ENCODE measurements at places on chromosomes 2 and 18.

DNA sequence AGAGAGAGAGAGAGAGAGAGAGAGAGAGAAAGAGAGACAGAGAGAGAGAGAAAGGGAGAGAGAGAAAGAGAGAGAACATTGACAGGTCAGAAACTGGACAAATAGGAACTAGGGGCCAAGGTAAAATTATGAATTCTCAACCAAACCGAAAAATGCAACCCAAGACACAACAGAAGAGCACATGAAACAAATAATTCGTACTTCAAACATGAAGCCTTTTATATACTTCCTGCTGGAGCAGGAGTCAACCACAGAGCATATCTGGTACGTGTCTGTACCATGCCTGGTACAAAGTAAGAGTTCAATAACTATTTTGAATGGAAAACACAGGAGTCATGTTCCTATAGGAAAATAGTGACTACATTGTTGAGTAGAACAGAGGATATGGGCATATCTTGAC lies 6.5 kb upstream of the VPS54 start:
- DNase-seq: no peak

DNA sequence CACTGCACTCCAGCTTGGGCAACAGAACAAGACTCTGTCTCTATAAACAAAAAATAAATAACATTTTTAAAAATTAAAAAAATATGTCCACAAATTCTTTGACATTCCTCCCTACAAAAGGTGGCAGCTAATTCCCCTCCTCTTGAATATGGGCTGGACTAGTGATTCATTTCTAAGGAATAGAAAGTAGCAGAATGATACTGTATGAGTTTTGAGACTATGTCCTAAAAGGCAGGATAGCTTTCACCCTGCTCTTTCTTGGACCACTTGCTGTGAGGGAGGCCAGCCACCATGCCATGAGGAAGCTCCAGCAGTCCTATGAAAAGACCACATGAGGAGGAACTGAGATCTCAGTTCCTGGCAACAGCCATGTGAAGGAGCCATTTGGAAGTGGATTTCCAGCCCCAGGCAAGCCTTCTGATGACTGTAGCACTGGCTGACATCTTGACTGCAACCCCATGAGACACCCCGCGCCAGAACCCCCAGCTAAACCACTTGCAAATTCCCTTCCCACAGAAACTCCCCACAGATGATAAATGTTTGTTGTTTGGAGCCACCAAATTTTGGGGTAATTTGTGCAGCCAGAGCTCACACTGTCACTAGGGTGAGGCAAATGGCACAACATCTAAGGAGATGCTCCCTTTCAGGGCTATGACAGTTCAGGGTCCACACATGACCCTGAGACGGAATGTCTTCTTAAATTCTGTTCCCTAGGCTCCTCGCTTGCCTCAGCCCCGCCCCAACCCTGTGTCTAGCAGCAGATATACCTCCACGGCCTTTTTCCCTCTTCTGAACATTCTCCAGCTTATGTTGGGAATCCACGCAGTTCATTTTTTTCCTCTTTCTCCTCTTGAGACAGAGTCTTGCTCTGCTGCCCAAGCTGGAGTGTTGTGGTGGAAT lies 17.1 kb upstream of the ATOH8 start:
- DNase-seq: no peak

GRCh38 chr2:7191932-7192331 lies 274.7 kb downstream of the RNF144A start:
- DNase-seq: no peak

GRCh38 chr2:76829374-76830234 lies 692.6 kb downstream of the LRRTM4 start:
- no peak for DNase-seq

DNA sequence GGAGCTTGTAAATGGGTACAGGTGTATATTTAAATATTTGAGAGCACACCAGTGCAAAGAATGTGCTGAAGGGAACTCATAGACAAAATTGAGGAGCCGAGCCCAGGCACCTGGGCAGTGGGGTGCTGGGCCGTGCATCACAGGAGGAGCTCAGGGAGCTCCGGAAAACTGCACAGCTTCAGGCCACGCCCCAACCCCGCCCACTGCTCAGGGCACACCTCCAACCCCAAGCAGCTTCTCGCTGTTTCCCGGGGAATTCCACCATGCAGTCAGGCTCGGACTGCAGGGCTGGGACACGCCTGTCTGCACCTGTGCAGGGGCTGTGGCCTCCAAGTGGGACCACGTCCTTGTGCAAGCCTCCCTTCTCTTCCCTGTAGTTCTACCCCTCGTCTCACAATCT lies 243.0 kb downstream of the HDAC4 start:
- DNase-seq: no peak

- no peak for DNase-seq
Observed at GRCh38 chr2:46117379-46117778, 179.8 kb upstream of the EPAS1 start.

DNA sequence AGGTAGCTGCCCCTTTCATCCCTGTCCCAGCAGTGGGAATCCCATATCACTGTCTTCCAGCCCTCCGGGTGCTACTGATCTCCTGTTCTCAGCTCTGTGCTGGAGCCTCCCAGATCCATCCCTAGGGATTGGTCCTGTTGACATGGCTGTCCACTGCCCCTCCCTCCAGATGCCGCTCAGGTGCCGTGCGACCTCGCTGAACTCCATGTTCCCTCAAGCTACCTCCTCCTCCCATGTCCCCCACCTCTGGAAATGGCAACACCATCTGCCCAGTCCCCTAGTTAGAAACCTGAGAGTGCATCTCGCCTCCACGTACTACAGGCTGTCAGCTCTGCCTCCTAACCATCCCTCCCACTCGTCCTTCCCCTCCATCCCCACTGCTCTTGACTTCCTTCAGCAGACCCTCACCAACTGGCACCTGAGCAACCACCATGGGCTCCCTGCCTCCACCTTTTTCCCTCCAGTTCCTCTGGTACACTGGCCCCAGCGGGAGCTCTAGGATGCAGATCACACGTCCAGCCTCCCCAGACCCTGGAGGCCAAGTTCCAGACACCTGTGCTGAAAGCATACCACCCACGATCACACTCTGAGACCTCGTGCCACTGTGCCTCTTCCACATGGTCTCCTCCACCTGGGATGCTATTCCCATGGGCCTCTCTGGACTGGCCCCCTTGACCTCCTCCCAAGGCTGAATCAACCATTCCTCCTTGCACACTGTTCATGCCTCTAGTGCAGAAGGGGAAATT lies 106.8 kb downstream of the KLHL29 start:
- DNase-seq: no peak

DNA sequence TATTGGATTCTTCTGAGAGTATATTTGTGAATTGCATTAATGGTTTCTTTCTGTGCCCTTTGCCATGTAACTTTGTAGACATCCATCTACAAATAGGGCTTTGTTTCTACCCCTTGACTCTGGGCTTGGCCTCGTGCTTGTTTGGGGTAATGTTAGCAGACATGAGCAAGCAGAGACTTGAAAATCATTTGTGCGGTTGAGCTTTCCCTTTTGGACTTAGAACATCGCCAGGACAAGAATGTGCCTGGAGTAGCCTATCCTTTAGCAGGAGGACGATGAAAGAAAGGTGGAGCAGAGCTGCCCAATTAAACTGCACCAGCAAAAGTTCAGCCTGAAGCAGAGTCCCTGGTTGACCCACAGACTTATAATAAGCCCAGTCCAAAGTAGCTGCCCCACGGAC lies 785.9 kb downstream of the EPHA4 start:
- DNase-seq: no peak

DNA sequence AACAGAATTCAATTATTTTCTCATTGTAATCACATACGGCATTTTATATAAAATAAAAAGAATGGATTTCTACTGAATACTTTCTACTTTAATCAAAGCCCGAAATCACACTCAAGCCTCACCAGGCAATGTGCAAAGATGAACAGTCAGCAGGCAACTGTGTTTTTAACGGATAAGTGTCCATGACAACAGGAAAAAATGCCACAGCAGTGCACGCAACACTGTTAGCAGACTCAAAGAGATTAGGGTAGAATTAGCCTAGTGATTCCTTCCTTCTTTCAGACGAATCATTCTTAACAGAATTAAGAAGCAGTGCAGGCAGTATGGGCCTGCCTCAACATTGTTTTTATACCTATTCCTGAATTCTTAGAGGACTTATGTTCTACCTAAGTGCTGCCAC lies 135.6 kb downstream of the CDH2 start:
- DNase-seq: no peak

DNA sequence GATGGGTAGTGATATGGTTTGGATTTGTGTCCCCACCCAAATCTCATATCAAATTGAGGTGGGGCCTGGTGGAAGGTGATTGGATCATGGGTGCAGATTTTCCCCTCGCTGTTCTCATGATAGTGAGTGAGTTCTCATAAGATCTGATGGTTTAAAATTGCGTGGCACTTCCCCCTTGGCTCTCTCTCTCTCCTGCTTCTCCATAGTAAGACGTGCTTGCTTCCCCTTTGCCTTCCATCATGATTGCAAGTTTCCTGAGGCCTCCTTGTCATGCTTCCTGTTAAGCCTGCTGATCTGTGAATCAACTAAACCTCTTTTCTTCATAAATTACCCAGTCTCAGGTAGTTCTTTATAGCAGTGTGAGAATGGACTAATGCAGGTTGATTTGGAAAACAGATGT lies 223.2 kb upstream of the APCDD1 start:
- no peak for DNase-seq

GRCh38 chr2:235654103-235654813 lies 160.4 kb downstream of the AGAP1 start:
- DNase-seq: no peak
